ENCODE measurements at places on chromosomes 7 and 10.

- no peak for DNase-seq
These were observed 20.3 kb downstream of the BMS1 start for GRCh38 chr10:42802876-42803275.

- DNase-seq, result no peak
These were observed 34.7 kb downstream of the WAPL start for GRCh38 chr10:86486856-86487255.

GRCh38 chr10:128211064-128211504 is 84.9 kb upstream of the MKI67 start:
- DNase-seq, result no peak

- DNase-seq, result peak; percentile 9
These were observed 15.6 kb downstream of the CLEC2L start for GRCh38 chr7:139538881-139539635.

- no peak for DNase-seq
These were observed 43.4 kb upstream of the KLF14 start for GRCh38 chr7:130777426-130777825.

- DNase-seq, result no peak
These were observed 415.5 kb upstream of the SORCS1 start for GRCh38 chr10:107579970-107580369.

Measured in fibroblast of skin of left biceps (primary cell).